ENCODE measurements at places on chromosomes 1 and 21.

GRCh38 chr1:153231363-153231762, 14.0 kb downstream of the PRR9 start:
- DNase-seq: no peak

DNA sequence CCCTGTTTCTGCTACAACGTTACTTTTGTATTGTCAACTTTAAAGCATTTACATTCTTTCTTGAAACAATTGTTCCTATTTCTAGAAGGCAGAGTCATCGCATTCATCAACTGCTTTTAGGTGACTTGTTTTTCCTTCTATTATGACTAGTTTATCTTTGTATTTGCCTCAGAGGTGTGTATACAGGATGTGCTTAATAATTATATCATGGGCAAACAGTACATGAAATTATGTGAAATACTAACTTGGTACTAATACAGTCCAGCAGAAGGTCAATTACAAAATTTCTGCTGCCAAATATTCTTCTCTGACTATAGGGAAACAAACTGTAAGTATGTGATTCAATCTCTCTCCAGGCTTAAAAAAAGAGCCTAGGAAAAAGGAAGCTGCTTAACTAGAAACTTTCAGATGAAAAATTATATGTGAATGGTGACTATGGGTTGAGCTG, 101.6 kb downstream of the C4BPA start:
- no peak for DNase-seq

DNA sequence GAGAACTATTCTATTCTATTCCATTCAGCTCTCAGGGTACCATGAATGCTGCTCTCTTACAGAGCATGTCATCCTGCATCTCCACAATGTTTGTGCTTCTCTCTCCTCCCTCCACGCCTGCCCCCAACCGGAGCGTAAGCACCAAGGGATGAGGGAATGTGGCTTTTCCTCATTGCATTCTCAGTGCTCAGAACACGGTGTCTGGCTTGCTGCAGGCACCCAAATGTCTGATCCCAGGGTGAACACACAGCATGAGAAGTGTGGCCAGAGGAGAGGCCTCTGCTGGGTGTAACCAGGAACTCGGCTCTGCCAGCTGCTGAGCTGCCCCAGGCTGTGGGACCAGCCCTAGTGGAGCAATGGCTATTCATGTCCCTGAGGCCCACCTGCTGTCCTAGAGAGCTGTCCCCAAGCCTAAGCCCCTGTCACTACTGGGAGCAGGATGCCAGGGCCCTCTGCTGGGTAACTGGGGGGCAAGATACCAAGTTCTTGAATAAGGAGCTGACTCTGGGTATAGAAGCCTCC, 38.3 kb downstream of the OLFML2B start:
- no peak for DNase-seq

DNA sequence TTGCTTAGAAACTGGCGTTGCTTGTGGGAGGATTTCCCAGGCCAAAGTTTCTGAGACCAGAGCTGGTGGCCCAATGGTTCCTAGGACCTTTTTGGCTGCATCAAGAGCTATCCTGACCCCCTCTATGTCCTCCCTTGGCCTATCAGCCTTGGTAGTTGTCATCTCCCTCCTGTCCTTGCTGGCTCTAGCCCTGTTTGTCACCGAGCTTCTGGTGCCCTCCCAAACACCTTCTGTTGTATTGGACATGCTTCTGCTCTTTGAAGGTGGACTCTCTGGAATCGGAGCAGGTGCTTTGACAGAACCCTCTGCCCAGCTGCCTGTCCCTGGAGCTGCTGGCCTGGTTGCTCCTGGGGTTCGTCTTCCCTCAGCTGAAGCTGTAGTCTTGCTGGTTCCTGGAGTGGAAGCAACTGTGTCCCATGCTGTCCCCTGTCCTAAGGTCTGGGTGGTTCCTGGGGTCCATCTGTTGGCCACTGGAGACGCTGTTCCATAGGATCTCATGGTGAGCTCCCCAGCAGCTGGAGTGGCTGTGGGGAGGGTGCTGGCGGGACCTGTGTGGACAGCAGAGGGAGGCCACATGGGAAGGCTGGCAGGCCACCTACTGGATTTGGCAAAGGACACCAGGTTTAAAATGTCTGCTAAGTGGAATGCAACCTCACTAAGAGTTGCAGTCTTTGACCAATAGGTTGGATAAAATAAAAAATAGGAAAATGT, 9.4 kb downstream of the FCAMR start:
- no peak for DNase-seq

- no peak for DNase-seq
These were observed 6.6 kb downstream of the EPHB2 start for GRCh38 chr1:22717037-22717760.

Measured in activated T-cell treated with anti-CD3 and anti-CD28 coated beads for 4 hours (primary cell).